Heart left ventricle (tissue), 16 donors: ENCODE measurements at places on chromosomes 2 and 18. TPM values are rescaled to one million over a fixed set of nuclear protein-coding genes. Genes with fewer than 3 reads are reported as not detected.

Gene ZNF521
- polyA plus RNA-seq: 1.5 TPM

Gene MCEE
- polyA plus RNA-seq: 35.6 TPM

DNA sequence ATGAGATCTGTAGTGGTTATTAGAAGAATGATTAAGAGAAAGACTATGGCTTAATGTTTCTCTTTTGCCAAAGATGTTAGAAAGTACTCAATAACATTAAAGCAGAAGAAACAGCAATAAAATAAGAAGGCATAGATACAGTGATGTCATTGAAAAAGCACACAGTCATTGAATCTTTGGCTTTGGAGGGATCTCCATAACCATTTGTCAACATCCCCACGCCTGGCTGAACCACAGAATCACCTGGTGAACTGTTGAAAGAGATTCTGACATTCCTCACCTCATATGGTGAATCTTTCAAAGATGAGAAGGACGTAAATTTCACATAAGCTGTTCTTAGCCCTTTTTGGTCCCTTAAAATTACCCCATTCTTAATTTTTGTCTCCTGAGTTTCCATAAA, 324.6 kb upstream of the NRP2 start:
- DNase-seq: no peak

DNA sequence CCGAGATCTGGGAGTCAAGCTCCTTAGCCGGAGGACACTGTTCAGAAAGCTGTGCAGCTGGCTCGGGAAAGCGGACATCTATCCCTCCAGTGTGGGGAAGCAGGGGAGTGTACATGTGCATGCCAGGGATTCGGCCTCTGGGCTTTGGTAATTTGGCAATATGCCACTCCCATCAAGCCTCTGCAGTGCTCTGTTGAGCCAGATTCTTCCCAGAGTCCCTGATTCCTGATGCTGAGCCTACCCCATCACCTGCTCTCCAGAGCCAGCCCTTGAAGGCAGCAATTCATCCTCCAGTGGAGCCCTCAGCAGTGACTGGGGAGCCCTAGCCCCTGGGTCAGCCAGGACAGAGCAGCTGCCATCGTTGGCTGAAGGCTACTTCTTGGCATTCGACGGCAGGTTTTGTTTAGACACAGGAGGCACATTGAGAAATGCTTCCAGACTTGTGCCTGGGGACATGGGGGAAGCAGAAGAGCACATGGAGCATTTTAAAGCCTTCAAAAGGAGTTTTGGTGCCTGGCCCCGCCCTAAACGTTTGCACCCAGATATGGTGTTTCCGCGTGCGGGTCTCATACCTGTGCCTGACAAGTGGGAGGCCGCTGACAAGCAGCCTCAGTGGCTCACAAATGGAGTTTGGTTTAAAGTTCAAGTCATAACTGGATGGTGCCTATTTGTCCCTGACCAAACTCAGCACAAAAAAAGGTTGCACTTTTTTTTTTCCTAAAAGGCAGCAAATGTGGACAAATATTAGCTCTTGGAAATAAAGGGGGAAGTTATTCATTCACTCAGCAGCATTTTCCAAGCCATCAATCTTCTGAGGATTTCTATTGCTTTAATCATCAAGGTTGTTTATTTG, 272.8 kb downstream of the CYRIA start:
- no peak for DNase-seq

GRCh38 chr2:226660526-226660925, 139.1 kb downstream of the IRS1 start:
- peak; percentile 56 for DNase-seq

DNA sequence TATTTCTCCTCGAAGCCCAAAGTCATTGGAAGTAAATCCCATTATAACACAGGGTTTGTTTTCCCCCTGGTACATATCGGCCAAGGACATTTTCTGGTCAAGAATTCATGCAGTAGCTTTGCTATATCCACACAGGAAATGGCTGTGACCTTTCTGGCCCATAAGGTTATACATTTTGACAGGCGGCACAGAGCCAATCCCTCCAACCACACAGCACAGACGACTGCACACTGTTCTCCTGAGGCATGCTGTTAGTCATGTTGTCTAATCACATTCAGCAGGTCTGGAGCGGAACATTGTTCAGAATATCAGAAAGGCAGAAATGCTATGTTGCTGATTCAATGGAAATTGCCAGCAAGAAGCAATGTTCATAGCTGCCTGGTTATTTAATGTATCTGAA, 742.3 kb upstream of the SLC8A1 start:
- peak; percentile 34 for DNase-seq

- DNase-seq: no peak
Measured at GRCh38 chr18:25171334-25171733, 180.6 kb downstream of the ZNF521 start.

DNA sequence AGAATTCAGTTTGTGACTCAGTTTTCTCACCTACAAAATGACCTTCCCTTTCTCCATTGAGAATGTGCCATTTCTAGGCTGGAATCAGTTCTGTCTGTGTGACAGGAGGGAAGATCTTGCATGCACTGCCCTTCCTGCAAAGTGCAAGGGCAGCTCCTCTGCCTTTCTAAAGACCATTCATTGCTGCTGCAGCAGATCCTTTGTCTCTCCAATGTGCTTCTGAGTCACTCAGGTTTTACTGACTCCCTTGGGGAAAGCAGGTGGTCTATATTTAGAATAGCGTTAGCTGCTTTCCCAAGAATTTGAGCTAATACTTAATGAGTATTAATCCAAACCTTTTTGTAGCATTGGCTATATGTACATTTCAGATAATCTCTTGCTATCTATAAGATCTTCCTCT, 62.5 kb downstream of the DAW1 start:
- no peak for DNase-seq
